Activated T-helper 17 cell treated with anti-CD3 and anti-CD28 coated beads, Interleukin-2, amount 50 U/mL, for 72 hours (primary cell): ENCODE measurements at places on chromosomes 11 and 22. TPM values are rescaled to one million over a fixed set of nuclear protein-coding genes. Genes with fewer than 3 reads are reported as not detected.

DNA sequence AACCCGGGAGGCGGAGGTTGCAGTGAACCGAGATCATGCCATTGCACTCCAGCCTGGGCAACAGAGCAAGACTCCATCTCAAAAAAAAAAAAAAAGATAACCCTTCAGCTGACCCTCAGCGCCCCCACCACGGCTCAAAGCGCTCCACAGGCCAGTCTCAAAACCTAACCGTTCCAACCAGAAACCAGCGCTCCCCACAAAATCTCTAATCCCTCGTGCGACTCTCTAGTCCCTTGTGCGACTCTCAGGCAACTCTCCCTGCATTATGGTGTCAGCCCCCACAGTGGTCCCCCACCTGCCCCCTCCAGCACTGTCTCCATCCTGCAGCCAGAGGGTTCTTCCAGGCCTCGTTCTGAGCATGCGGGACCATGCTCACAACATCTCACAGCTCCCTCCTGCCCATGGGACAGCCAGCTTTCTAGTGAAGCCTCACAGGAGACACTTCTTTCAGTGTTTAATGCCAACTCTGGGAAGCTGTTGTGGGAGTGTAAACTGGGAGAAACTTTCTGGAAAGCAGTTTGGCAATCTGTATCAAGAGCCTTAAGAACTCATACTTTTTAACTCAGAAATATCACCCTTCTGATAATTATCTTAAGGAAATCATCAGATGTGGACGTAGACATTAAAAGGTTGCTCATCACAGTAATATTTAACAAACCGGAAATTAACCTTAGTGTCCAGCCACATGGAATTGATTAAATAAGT, 4.2 kb upstream of the RASGRP2 start:
- H3K27ac ChIP-seq = no peak overlapping the region
- H3K4me1 ChIP-seq = peaks cover 13% of the 10 kb centered on the region
- no peaks in the 10 kb centered on the region for H3K36me3 ChIP-seq
- no peak for ATAC-seq
- no peak overlapping the region for H3K4me3 ChIP-seq
- H3K27me3 ChIP-seq = no peaks in the 10 kb centered on the region

The LMO2 gene
- not detected for total RNA-seq

The PPFIBP2 gene
- 4.2 TPM for total RNA-seq

DNA sequence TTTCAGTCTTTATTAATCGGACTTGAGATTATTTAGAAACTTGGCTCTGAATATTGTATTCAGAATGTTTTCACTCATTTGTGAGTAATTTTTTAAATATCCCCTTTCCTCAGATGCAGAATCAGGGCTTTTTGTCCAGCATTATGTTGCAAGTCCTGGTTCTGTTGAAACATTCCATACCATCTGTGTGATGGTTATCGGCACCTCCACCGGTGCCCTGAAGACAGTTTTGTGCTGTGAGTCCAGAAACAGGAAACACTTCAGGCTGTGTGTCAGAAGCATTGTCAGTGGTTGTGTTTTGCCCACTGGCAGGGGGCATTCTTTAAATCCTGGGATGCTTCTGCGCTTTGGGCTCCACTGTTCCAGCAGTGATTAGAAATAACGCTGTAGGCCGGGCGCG, 20.4 kb downstream of the CDPF1 start:
- no peak overlapping the region for H3K27ac ChIP-seq
- H3K4me1 ChIP-seq = no peaks in the 10 kb centered on the region
- ATAC-seq = no peak
- peaks cover 9% of the 10 kb centered on the region for H3K36me3 ChIP-seq
- no peak overlapping the region for H3K4me3 ChIP-seq

The SMCO4 gene
- 49.3 TPM for total RNA-seq

The MMP27 gene
- not detected for total RNA-seq

DNA sequence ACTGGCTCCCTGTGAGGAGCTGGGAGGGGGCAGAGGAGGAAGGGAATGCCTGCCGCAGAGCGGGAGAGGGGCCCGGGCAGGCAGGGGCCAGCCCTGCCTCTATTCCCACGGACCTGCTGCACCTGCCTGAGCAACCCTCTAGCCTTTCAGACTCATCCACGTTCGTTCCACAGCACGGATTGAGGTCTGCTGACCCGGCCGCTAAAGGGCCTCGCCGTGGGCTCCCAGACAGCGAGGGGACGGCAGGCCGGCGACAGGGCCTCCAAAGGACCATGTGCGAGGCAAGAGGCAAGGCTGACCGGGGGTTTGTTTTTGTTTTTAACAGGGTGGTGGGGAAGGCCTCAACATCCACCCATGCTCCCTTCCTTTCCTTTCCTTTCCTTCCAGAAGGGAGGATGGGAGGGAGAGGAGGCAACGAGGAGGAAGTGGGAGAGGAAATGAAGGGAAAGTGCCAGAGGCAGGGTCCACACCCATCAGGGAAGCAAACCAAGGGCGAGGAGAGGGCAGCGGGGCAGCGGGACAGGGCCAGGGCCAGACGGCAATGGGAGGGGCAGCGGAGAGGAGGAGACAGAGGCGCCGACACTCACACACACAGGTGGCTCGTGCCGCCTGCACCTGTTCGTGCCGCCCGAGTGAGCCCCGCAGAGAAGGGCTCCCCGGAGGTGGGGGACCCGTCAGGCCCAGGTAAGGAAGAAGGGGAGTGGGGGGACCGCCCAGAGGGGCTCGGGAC, 7.5 kb downstream of the LRFN4 start:
- no peak overlapping the region for H3K27ac ChIP-seq
- H3K27me3 ChIP-seq = no peaks in the 10 kb centered on the region
- ATAC-seq = no peak
- H3K4me1 ChIP-seq = no peaks in the 10 kb centered on the region
- no peak overlapping the region for H3K4me3 ChIP-seq

DNA sequence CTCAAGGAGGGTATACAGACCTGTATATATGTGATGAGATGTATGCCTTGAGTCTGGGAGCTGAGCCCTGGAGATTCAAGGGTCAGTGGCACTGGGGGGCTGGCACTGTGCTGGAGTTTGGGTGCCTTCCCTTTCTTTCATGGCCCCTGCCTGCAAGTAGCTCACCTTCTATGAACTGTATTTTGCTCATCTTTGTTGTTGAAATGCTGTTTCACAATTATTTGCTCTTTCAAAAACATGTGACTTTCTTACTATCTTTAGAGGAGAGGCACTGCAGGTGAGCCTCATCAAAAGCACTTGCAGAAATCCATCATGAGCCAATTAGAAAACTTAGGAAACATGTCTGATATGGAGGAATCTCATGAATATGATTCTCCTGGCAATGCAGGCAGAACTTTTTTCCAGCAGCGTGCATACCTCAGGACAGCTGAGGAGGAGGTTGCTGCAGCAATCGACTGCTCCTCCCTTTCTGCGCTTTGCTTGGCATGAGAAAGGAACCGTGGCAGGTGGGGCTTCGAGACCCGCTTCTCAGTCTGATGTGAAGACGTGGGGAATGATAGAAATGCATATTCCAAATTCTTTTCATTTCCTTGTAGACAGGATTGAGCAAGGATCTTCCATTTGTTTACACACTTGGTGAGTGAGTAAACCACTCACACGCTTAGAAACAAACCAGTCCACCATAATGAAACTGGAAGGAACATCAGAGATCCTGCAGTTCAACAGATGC, 178.4 kb upstream of the E2F8 start:
- no peaks in the 10 kb centered on the region for H3K4me1 ChIP-seq
- H3K27me3 ChIP-seq = peaks cover 22% of the 10 kb centered on the region
- no peak overlapping the region for H3K4me3 ChIP-seq
- no peak overlapping the region for H3K27ac ChIP-seq
